ENCODE measurements at places on chromosomes 16 and 17. TPM values are rescaled to one million over a fixed set of nuclear protein-coding genes. Genes with fewer than 3 reads are reported as not detected.

C17orf107 gene
- total RNA-seq, result 0.07 TPM

KRT31 gene
- total RNA-seq, result not detected

GRCh38 chr16:50719401-50720337, 22.2 kb upstream of the CYLD start:
- DNase-seq, result no peak

DNA sequence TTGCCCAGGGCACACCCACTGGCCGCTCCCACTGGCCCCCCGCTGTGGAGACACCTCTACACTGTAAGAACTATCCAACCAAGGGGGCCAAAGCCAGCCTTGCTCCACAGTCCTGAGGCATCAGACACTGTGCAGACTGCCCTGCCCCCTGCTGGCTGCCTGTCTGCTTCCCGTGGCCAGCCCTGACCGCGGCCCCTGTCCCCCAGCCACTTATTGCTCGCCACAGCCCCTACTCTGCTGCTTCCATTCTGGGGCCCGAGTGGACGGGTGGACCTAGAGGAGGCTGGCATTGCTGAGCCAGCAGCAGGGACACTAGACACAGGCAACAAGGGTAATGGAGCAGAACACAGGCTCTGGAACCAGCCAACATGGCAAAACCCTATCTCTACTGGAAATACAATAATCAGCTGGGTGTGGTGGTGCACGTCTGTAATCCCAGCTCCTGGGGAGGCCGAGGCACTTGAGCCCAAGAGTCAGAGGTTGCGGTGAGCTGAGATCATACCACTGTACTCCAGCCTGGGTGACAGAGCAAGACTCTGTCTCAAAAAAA, 19.7 kb upstream of the LRRC37A3 start:
- DNase-seq, result no peak

- no peak for DNase-seq
These were observed 119.5 kb downstream of the SALL1 start for GRCh38 chr16:51031598-51031997.

NAGPA gene
- total RNA-seq, result 30.0 TPM

DNA sequence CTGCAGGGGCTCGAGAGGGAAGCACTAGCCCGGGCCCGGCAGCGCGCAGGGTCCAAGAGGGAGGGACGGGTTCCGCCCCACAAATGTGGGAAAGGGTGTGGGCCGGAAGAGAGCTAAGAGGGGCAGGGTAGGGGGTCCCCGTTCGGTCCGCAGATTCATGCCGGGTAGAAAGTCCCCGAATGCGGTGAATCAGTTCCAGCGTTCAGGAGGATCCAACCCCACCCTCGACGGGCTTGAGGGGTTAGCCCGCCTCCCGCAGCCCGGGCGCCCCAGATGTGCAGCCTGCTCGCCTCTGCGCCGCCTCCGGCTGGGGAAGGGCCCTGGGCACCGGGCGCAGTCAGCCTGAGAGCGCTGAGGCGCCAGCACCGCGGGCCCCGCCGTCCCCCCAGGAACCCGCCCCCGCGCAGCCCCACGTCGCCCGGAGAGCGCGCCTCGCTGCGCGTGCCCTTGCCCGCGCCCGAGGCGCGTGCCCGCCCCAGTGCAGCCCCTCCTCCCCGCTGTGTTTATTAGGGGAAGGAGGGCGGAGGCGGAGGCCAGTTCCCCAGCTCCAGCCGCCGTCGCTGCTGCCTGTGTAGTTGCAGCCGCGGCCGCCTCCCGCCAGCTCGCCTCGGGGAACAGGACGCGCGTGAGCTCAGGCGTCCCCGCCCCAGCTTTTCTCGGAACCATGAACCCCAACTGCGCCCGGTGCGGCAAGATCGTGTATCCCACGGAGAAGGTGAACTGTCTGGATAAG, at the start of gene LASP1:
LASP1 (plus strand) TSS at position 533 of the 733 bp plus-strand sequence; CDS start at position 665, 132 bp downstream.
- peak; percentile 77 for DNase-seq

DNA sequence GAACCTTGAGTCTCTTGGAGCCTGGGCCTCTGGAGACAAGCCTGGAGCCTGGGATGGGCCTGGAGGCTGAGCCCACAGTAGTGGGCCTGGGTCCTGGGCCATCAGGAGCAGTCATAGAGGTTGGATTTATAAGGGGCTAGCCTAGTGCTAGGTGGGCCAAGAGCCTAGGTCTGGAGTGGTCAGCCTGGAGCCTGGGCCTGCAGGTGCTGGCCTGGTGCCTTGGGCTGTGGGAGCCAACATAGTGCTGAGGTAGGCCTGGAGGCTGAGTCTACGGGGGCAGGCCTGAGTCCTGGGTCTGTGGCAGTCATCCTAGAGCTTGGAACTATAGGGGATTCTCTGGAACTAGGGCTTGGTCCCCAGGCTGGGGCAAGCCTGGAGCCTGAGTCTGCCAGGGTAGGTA, 414.1 kb downstream of the XYLT1 start:
- no peak for DNase-seq

- DNase-seq, result no peak
These were observed 29.7 kb upstream of the ZC3H18 start for GRCh38 chr16:88540346-88540977.

PLEKHG4 gene
- total RNA-seq, result 0.14 TPM

DNA sequence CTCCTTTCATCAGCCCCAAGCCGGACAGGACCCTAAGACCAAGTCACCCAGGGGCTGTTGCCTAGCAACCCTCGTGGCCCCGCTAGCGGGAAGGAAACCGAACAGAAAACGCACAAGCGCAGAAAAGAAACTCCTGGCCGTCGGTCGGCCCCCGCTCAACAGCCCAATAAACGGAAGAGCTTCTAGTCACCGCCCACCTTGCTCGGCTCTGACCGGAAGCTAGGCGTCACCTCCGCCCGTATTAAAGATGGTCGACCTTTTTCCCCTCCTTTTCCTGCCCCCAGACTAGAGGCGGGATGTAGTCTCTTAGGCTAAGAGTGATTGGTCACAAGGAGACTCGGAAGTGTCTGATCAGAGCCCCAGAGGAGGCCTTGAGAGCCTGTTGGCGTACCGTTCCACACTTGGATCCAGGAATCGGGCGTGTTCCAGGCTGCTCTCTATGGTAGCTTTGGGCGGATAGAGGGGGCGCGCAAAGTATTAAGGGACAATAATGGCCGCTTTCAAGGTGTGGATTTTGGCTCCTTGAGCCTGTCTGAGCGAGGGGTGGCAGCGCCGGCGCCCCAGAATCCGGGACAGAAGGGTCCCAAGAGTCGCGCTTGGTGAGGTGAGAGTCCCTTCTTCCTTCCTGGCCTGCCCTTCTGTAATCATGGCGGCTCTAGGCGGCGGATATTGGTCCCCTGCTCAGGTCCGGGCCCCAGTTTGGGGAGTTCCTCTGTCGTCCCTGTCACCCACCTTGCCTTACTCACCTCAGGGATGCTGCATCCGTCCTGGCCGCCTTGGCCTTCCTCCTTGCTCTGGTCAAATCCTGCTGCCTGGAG, at the start of the genes DHX38 and TXNL4B:
DHX38 (plus strand) TSS at position 400 of the 818 bp plus-strand sequence. CDS start 2,311 bp downstream, outside the sequence.
TXNL4B (minus strand) TSS at position 173 of the 818 bp plus-strand sequence. CDS start 2,871 bp downstream, outside the sequence.
- peak; percentile 100 for DNase-seq

DNA sequence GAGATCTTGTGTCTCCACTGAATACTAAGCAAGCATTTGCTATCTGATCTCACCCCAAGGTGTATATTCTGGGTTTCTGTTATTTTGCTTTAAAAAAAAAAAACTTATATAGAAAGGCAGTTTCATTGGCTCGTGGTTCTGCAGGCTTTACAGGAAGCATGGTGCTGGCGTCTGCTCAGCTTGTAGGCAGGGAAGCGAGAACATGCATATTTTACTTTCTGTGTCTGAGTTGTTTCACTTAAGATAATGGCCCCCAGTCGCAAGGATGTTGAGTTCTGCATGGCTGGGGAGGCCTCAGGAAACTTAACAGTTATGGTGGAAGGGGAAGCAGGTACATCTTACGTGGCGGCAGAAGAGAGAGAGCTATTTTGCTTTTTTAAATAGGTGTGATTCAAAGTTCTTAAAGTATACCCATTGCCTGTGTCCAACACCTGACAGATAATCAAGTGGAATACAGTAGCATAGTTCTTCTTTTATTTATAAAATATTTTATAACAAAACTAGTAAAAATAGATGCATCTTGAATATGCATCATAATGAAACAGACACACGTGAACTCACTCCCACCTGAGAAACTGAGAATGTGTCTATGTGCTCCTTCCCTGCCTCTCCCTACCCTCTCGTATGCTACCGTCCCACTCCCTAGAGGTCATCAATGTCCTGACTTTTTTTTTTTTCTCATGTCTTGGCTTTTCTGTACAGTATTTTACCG, 15.4 kb upstream of the ARHGAP17 start:
- DNase-seq, result no peak

DNA sequence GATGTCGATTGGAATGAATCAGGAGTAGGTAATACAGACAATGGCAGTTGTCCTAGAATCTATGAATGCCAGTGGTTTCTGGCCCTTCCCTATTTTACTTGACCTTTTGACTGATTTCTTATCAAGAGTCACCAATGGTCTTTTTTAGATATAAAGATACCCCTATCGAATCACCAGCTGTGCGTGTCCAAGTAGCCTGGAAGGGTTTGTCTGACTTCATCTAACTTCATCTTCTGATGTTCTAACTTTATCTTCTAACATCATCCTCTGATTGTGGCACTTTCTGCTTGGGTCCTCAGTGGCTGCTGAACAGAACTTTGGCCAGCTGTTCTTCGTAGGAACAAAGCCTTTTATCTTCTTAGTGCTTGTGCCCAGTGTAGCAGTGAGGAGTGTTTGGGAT, 129.7 kb downstream of the MSI2 start:
- no peak for DNase-seq

DNA sequence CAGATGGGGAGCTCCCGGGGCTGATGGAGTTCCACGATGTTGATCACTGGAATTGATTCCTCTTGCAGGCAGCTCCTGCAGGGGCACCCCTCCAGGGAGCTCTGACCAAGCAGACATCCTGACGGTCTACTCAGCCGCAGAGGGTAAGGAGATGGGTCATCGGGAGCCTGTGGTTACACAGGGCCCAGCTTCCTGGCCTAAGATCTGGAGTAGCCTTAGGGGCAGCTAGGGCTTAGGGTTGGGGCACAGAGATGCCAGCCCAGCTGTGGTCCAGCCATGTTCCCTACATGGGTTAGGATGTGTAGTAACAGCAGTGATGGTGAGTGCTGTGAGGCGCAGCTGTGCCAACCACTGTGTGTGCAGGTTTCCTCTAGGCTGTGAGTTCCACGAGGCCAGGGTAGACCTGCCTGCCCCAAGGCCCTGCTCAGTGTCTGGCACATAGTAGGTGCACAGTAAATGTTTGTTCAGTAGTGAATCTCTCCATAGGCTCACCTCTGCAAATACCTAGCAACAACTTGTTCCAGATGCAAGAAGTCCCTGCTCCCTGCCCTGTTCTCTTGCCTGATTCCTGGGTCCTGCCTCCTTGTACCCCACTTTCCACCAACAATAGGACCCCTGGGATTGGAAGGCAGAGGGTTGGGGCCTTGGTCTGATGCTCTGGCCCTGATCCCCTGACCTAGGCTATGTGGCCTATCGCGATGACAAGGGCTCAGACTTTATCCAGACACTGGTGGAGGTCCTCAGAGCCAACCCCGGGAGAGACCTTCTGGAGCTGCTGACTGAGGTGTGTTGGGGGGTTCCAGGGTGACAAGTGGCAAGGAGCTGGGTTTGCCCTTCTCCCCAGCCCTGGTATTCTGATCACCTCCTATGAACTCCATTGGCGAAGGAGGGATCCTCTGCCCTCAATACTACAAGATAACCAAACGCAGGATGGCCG, 13.7 kb downstream of the ZNF213 start:
- no peak for DNase-seq

DNA sequence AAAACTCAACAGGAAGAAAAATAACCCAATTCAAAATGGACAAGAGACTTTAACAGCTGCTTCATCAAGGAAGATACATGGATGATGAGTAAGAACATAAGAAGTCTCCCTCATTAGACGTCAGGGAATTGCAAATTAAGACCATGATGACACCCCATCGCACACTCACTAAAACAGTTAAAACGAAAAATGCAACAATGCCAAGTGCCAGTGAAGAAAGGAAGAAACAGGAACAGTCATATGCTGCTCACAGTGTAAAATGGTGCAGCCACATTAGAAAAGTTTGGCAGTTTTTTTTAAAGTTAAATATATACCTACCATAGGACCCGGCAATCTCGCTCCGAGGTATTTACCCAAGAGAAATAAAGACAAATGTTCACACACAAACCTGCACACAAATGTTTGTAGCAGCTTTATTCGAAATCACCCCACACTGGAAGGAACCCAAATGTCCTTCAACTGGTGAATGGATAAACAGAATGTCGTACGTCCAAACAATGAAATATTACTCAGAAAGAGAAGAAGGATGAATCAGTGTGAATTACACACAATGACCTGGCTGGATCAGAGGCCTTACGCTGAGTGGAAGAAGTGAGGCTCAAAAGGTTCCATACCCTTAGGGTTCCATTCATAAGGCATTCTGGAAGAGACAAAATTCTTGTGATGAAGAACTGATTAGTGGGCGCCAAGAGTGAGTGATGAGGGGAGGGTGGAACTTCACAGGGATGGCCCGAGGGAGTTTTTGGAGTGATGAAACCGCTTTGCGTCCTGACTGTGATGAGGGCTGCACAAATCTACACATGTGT, 110.3 kb downstream of the C16orf95 start:
- DNase-seq, result peak; percentile 51

DNA sequence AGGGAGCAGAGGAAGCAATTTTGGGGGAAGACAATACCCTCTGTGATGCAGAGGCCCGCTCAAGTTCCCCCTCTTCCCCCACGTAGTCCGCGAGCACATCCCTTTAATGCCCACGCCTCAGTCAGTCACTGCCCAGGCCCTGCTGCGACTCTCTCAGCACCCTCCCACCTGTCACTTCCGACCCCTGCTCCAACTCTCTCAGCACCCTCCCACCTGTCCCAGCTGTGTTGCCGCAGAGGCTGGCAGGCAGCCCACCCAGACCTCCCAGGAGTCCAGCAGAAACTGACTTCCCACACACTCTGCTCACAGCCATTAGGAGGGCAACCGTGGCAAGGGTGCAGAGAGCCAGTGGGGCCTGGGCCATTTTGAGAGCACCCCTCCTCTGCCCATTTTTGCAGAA, 92.7 kb downstream of the WSCD1 start:
- no peak for DNase-seq

KCNAB3 gene
- total RNA-seq, result 0.38 TPM

ACLY gene
- total RNA-seq, result 212 TPM

ITGAD gene
- not detected for total RNA-seq

GRCh38 chr17:66175892-66176291, 16.0 kb downstream of the CEP112 start:
- no peak for DNase-seq

DNA sequence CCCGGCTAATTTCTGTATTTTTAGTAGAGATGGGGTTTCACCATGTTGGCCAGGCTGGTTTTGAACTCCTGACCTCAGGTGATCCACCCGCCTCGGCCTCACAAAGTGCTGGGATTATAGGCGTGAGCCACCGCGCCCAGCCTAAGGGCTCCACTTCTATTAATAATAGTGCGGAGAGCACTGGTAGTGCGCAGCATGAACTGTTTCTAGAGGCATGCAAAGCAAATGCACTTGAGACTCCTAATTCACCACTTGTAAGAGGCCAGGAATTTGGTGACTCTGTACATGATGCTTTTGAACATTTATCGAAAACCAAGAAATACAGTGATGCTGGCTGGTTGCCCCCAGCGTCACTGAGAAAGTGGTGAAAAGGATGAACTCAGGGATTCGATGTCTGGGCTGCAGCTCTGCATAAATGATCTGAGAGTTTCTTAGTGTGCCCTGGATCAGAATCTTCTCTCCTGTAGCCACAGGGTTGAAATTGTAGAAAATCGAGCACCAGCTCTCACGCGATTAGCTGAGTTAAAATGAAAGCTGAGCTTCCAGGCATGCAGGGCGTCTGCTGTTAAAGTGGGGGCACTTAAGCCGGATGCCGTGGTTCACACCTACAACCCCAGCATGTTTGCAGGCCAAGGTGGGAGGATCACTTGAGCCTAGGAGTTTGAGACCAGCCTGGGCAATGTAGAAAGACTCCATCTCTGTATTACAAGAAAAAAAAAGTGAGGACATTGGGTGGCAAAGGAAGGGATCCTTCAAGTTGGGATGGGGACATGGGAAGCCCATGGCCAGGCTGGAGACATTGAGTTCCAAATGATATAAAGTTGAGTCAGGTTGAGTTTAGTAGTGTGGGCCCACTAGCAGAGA, 4.8 kb downstream of the RNF213 start:
- DNase-seq, result no peak

All from A172 (cell line).